ENCODE measurements at places on chromosomes 4 and X. TPM values are rescaled to one million over a fixed set of nuclear protein-coding genes. Genes with fewer than 3 reads are reported as not detected.

GRCh38 chr4:133146574-133147241, 2.4 kb upstream of the PCDH10 start:
- peak; percentile 51 for DNase-seq

- DNase-seq: peak; percentile 66
Observed at GRCh38 chr4:177484613-177485021, 42.4 kb upstream of the AGA start.

DNA sequence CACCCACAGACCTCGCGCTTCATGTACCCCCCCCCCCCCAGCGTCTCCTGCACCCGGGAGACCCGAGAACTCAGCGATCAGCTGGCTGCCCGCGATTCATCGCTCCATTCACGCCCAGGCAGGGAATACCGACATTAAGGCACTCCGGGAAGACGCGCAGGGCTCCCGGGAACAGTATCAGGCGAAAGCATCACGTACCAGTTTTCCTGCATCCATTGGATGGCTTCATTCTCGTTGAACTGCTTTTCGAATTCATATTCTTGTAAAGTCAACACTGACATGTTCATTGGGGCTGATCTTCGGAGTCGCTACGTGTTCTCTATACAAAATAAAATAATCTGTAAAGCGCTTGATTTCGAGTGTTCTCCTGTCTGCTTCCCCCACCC, 373 bp downstream of the ELOVL6 start:
- no peak for DNase-seq

GRCh38 chr4:160082432-160083207, 979.7 kb downstream of the RAPGEF2 start:
- DNase-seq: no peak

- no peak for DNase-seq
Observed at GRCh38 chr4:47553329-47554125, 68.5 kb downstream of the ATP10D start.

DNA sequence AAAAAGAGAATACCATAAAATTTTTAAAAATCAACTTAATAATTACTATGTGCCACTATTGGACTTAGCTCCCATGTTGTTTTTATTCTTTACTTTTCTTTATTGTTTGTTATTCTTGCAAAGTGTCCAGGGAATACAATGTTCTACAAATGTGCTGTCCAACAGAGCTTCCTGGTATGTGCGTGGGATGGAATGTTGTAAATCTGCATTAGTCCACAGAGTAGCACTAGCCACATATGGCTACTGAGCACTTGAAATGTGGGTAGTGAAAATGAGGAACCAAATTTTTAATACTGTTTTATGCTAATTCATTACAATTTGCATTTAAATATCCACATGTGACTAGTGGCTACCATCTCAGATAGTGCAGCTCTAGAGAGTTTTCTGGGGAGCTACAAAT, 14.3 kb upstream of the CORIN start:
- no peak for DNase-seq

DNA sequence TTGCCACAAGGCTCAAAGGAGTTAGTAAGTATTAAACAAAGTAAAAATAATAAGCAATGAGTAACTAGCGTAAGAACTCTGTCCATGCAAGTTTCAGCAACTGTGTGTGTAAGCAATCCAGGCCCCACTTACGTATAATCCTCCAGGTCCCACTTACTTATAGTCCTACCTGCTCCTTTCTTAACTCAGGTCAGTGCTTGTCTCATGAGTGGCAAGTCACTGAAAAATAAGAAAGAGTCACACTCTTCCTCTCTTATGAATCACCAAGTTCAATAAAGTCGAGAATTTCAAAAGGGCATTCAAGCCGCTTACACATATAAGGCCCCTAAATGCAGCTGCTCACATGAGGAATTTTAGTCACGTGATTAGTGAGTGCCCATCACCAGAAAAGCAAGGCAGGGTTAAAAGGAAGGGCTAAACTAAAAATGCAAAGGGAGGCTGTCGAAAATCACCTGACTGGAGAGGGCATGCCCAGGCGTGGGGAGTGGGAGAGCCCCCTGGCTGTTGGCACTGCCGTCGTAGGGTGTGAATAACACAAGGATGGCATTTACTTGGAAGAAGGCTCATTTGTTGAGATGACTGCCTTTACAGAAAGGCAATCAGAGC, 58.2 kb downstream of the ZNF827 start:
- DNase-seq: no peak

Gene UGT2B7
- total RNA-seq: 0.22 TPM

- peak; percentile 0 for DNase-seq
Observed at GRCh38 chrX:94178145-94178788, 504.3 kb downstream of the FAM133A start.

DNA sequence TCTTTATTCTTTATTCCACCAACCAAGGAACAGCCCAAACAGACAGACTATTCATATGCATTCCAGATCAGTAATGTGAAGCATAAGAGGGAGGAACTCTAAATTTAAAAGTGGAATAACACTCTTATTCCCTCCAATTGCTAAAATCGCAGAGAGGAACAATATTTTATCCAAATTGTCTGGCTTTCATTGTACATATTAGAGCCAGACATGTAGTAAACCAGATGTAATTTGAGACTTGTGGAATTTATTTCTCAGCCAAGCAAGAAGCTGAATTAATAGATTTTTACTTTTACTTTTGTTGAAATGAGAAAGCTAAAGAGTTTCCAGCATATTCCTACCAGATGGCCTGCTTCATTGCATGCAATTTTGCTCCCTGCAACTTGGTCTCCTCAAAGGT, 674.6 kb upstream of the SLIT2 start:
- no peak for DNase-seq

Measured in A172 (cell line).